ENCODE measurements at places on chromosomes 6 and 20.

GRCh38 chr6:43444582-43444981, 10.8 kb downstream of the DLK2 start:
- no peak for DNase-seq

GRCh38 chr6:63507096-63507495, 65.2 kb upstream of the LOC128125822 start:
- no peak for DNase-seq

DNA sequence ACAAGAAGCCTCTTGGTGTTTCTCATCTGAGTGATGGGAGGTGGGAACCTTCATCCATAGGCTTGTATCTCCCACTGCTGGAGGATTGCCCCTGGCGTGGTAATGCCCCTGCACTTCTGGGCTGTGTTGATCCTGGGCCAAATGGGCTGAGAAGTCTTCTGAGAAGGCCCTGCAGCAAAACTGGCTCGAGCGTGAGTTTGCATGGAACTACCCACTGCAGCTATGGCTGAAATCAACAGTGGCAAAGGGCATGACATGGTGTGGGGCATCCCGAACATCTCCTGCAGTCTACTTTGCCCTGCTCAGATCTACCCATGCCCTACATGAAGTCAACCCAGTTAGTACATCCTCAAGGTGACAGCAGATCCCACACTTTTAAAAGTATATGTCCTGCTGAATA, 130.6 kb downstream of the NRN1 start:
- DNase-seq: no peak

- DNase-seq: no peak
These were observed 4.9 kb downstream of the LAMA4 start for GRCh38 chr6:112249489-112249888.

DNA sequence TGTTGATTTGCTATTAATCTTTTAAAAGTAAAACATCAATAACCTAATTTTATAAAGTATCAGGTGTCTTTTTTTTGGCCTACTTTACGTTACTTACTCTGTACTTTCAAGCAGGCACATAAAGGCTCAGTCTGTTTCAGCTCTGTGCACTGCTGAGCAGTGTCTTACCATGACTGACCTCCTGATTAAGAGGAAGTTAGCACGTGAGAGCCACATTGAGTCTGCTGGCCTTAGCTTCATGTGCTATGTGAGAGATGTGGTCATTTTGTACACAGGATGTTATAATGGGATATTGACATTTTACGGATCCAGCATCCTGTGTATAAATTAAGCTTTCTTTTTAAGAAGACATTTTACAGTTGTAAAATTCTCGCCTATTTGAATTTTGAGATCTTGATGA, 31.9 kb downstream of the ARID1B start:
- DNase-seq: no peak

DNA sequence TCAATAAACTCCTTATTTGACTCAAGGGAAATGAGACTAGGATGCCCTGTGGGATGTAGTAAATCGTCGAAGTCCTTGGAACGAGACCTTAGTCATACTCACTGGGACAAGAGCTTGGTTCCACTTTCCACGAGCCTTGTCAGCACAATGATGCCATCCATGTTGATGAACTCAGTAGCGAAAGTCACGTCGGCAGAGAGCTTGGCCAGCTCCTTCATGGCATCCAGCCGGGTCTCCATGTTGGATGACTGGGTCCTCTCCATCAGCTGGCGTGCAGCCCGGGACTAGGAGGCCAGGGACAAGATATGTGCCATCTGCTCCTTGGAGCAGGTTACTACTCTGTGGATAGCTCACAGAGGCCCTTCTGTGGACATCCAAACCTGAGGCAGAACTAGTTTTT, 17.5 kb downstream of the ELMO2 start:
- no peak for DNase-seq

DNA sequence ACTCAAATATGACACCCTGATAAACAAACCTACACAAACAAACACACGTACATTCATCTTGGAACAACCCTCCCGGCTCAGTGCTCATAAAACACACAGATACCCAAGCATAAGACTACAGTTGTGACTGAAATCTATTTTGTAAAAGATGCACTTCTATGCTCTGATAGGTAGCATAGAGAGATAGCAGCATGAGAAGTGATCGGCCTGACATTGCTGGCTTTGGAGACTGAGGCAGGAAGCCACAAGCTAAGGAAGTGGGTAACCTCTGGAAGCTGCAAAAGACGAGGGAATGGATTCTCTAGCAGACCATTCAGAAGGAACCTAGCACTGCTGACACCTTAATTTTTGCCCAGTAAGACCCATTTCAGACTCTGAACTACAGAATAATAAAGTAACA, 1.6 kb upstream of the RNF39 start:
- DNase-seq: no peak

GRCh38 chr6:52491203-52492069, 71.3 kb downstream of the EFHC1 start:
- no peak for DNase-seq

GRCh38 chr6:14713008-14713960, 532.6 kb upstream of the JARID2 start:
- no peak for DNase-seq

DNA sequence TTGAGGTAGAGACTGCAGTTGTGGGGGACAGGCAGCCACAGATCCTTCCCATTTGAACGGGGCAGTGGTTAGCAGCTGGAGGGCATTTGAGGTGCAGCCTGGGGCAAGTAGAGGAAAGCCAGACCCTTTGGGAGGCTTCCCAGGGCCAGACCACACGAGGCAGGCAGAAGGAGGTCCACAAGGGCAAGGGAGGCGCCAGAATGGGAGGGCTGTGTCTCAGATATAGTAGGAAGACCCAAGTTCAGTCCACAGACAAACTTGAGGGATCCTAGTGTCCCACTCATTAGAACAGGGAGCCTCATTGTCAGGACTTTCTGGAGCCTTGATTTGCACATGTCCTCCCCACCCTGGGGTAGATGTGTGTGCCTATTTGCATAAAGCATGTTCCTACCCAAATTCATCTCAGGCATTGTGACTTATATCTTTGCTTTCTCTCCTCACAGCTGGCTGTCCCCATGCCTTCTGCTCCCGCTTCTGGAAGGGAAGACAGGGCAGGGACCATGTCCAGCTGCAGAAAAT, 166.0 kb downstream of the VEGFA start:
- no peak for DNase-seq

DNA sequence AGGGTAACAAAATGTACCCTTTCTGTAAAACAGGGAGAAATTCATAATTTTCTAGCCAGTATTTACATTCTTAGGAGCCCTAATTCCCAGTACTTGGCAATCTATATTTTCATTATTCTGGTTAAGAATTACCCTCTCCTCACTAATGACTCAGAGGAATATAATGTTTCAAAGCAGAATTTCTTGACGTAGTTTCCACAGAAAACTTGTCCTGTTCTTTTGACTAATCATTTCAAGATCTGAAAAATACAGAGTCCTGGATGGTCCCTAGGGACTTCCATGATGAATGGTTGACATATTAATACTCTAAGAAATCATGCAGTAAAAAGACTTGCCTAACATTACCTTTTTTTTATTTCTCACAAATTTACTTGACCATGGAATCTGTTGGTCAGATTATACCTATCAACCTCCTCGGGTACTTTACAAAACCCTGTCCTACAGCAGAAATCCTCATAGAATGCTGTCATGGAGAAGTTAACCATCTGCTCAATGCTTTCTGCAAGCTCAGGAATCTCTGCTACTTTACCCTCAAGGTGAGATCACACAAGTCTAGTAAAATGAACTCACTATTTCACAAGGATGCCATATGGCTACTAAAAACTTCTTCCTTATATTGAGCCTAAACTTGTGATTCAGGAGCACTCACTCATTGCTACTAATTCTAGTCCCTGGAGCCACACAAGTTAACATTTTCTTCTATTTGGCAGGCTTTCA, 202.1 kb upstream of the CNR1 start:
- DNase-seq: no peak

GRCh38 chr6:116399287-116399686, 28.5 kb downstream of the DSE start:
- no peak for DNase-seq

GRCh38 chr20:25032065-25032477, 25.9 kb downstream of the ACSS1 start:
- no peak for DNase-seq

GRCh38 chr6:155352130-155352420, 37.8 kb upstream of the TFB1M start:
- DNase-seq: no peak

GRCh38 chr6:128508588-128509296, 11.7 kb downstream of the PTPRK start:
- DNase-seq: peak; percentile 20

- no peak for DNase-seq
These were observed 19.5 kb upstream of the TAF8 start for GRCh38 chr6:42030585-42031506.

DNA sequence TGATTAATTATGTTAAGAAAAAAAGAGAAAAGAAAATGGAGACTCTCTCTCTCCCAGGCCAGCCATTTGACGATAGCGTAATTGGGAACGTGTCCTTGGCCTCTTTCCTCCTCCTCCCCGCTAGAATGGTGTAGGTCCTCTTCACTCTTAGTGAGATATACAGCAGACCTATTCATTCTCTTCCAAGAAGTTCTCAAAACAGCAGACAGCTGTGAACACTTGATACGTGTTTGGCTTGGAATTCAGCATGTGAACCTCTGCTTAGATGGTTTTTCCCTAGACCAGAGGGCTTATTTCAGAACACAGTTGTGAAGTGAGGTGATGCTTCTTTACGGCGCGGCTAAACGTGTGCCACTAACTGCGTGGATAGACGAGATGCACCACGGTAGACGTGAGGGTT, 32.6 kb upstream of the TULP4 start:
- no peak for DNase-seq

GRCh38 chr6:6565488-6565887, 23.0 kb upstream of the LY86 start:
- DNase-seq: no peak

DNA sequence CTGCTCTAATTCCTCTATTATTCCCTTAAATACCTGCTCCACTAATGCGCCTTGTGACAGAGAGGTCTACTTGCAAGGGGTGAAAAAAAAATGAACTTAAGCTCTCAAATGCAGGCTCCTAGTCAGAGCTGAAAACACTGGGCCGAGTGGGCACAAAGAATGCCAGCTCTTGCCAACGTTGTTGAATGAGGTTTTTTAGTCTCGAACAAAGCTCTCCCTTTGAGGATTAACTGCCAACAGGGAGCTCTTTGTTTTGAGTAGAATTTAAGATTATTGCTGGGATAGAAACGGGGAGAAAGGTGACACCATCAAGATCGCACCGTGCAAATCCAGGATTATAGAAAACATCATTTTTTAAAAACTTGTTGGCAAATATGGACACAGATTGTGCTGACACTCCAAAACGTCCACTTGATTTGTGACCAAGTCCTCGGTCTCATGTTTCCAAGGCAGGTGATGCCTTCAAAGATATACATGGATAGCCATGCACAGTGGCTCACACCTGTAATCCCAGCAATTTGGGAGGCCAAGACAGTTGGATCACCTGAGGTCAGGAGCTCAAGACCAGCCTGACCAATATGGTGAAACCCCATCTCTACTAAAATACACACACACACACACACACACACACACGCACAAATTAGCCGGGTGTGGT, 163.2 kb downstream of the BMP7 start:
- no peak for DNase-seq

- no peak for DNase-seq
These were observed 37.9 kb downstream of the CDH26 start for GRCh38 chr20:59996108-59996507.

DNA sequence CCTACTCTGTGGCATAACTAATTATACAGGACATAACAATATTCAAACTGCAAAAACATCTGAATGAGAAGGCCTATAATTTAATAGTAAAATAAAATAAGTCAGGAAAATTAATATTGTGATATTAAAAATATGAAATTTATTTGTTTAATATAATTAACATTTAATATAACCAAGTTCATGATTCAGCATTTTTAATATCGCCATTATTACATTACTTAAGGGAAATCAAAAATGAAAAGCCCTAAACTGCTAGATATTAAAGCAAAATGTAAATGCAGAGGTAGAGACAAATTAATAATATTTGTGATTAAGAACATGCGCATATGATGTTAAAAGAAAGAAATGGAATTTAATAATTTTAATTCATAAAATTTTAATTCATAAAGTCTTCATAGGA, 683.4 kb upstream of the EYS start:
- no peak for DNase-seq

DNA sequence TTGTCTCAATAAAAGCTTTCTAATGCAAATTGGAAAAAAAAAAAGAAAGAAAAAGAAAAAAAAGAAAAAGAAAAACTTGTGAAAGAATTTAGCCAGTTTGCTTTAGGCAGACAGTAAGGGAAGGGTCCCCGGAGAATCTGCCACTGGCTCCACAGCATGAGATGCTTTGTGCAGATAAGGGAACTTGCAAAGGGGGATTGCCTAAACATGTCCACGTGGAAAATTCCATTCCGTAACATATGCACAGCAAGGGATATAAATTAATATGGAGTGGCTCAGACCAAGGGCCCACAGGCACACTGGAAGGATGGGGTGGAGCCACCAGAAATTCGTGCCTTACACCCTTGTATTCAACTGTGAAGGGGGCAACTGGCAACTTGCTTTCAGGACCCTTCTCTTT, 45.4 kb downstream of the MKKS start:
- no peak for DNase-seq

DNA sequence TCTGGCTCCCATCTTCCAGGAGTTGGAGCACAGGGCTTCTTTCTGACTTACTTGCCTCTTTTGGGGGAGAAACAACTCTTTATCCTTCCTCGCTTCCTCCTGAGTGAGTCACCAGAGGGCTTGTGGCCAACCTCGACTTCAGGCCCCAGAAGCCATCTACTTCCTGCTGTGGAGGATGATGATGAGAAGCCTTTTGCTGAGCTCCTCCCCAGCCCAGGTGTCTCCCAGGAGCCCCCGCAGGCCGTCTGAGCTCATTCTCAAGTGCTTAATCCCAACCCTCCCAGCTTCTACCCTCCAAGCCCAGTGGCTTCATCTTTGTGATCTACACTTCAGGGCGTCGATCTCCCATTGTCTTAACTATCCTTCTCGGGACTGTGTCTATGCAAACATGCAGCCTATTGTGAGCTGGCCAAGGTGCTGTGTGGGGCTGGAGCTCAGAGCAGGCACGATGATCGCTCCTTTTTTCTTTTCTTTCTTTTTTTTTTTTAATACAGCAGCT, 27.9 kb downstream of the SDCBP2 start:
- no peak for DNase-seq

All from 8988T (cell line).